Tibial nerve (tissue), 4 donors: ENCODE measurements at places on chromosomes 5 and 9.
A peak's percentile ranks its signal among the peaks of the same experiment; 100 is the strongest.

- no peak overlapping the region for H3K4me3 ChIP-seq
- H3K4me1 ChIP-seq: peaks cover 25% of the 10 kb centered on the region
- H3K27ac ChIP-seq: peak overlapping the region; percentile 56
- no peaks in the 10 kb centered on the region for H3K27me3 ChIP-seq
Observed at GRCh38 chr5:83568186-83568585, 96.6 kb downstream of the VCAN start.

- DNase-seq: no peak
- no peaks in the 10 kb centered on the region for H3K36me3 ChIP-seq
- no peaks in the 10 kb centered on the region for H3K4me1 ChIP-seq
- no peaks in the 10 kb centered on the region for H3K27me3 ChIP-seq
Observed at GRCh38 chr5:158007336-158007735, 148.4 kb upstream of the CLINT1 start.

GRCh38 chr9:96691326-96691725 lies 36.2 kb upstream of the PRXL2C start:
- H3K4me1 ChIP-seq: no peaks in the 10 kb centered on the region
- no peaks in the 10 kb centered on the region for H3K36me3 ChIP-seq
- H3K27ac ChIP-seq: no peak overlapping the region
- H3K4me3 ChIP-seq: no peak overlapping the region
- no peak for DNase-seq
- H3K27me3 ChIP-seq: no peaks in the 10 kb centered on the region

GRCh38 chr9:80231318-80232236 lies 659.8 kb downstream of the TLE4 start:
- H3K4me1 ChIP-seq: no peaks in the 10 kb centered on the region
- no peak overlapping the region for H3K4me3 ChIP-seq
- no peak overlapping the region for H3K27ac ChIP-seq
- H3K27me3 ChIP-seq: no peaks in the 10 kb centered on the region
- H3K36me3 ChIP-seq: no peaks in the 10 kb centered on the region

- H3K4me1 ChIP-seq: no peaks in the 10 kb centered on the region
- no peaks in the 10 kb centered on the region for H3K27me3 ChIP-seq
- H3K36me3 ChIP-seq: no peaks in the 10 kb centered on the region
- no peak overlapping the region for H3K27ac ChIP-seq
Observed at GRCh38 chr5:135662683-135663082, 83.9 kb upstream of the CXCL14 start.
